ENCODE measurements at places on chromosomes 5 and 9. TPM values are rescaled to one million over a fixed set of nuclear protein-coding genes. Genes with fewer than 3 reads are reported as not detected.

The PTGR1 gene
- 66.2 TPM for total RNA-seq

DNA sequence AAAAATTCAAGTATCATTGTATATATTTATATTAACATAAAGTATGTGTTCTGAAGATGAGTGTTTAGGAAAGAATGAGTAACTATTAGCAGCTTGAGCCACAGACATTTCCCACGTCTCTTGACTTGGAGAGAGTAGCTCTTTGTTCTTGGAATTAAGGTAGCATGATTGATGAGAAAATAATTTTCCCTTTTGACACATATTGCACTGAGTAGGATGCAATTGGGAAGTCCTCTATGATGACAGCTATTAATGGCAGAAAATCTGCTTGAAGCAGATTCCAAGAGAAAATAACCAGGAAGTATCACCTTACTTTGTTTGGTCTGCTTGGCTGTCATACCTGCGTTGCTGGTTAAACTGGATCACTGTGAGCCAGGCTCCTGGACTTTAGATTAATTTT, 204.8 kb downstream of the TLE4 start:
- DNase-seq: no peak

- DNase-seq: no peak
These were observed 652.9 kb downstream of the SEMA5A start for GRCh38 chr5:8892926-8893325.

DNA sequence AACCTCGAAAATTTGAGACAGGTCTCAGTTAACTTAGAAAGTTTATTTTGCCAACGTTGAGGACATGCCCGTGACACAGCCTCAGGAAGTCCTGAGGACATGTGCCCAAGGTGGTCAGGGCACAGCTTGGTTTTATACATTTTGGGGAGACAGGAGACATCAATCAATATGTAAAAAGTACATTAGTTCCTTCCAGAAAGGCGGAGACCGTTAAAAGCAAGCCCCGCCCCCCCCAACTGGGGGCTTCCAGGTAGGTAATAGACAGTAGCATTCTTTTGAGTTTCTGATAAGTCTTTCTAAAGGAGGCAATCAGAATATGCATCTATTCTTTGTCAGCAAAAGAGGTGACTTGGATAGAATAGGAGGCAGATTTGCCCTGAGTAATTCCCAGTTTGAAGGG, 599 bp upstream of the MOCS2 start:
- DNase-seq: no peak

GRCh38 chr9:112159781-112160180, 15.3 kb downstream of the SUSD1 start:
- DNase-seq: no peak

The UNC5A gene
- not detected for total RNA-seq

The SLIT3 gene
- total RNA-seq: 6.3 TPM

- DNase-seq: no peak
These were observed 98.4 kb downstream of the COX7C start for GRCh38 chr5:86716121-86716520.

GRCh38 chr9:126317513-126317912, 9.1 kb upstream of the MVB12B start:
- DNase-seq: peak; percentile 13

DNA sequence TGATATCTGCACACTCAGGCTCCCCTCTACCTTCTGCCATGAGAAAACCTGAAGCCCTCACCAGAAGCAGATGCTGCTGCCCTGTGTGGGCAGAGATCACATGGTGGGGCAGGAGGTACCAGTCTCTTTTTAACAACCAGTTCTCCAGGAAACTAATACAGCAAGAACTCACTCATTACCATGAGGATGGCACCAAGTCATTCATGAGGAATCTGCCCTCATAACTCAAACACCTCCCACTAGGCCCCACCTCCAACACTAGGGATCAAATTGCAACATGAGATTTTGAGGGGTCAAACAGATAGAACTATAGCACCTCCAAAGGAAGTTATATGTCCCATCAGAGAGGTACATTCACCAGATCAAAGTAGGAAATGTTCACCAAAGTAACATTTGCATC, 136.3 kb upstream of the SHB start:
- DNase-seq: no peak

DNA sequence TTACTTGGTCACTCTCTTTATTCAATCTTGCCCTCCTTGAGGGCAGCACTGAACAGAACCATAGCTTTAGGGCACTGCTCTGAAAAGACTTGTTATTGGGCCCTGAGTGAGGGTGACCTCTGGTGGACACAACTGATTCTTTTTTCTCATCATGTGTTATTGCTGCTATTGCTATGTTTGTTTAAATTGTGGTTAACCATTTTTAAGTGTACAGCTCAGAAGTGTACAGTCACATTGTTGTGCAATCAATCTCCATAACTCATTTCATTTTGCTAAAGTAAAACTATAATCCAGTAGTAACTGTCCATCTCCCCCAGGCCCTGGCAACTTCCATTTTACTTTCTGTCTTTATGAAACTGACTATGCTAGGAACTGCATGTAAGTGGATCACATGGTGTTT, 351.1 kb upstream of the RIOK2 start:
- DNase-seq: peak; percentile 38

GRCh38 chr5:23234197-23234596, 273.2 kb upstream of the PRDM9 start:
- DNase-seq: no peak

DNA sequence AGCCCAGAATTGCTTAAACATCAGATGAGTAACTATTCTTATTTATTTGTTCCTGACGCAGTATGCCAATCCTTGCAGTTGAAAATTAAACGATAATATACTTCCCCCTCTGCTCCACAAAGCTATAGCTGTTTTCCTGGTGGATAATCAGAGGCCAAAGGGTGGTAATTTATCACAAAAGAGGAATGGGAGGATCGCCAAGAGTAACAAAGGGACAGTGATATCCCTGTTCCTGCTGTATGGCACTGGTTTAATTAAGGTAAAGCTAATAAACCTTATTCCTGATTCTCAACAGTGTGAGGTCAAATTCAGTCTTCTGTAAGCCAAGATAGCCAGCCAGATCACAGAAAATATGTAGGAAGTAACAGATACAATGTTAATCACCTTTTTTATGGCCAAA, 33.4 kb upstream of the PTGER4 start:
- DNase-seq: no peak

DNA sequence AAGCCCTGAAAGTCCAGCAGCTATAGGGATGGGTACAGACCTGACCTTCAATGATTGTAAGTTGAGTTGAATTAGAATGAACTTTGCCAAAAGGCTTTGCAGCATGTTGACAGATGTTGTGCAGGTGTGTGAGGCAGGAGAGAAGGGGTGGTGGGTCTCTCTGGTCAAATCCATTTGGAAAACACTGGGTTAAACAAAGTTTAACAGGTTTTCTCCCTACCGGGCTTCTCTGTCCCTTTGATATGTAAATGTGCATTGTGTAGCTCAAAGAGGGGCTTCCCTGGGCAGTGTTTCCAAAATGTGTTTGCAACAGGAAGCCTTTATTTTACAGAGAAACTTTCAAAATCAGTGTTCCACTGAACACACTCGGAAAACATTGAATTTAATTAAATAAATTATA, 72.1 kb upstream of the BRINP1 start:
- DNase-seq: no peak

DNA sequence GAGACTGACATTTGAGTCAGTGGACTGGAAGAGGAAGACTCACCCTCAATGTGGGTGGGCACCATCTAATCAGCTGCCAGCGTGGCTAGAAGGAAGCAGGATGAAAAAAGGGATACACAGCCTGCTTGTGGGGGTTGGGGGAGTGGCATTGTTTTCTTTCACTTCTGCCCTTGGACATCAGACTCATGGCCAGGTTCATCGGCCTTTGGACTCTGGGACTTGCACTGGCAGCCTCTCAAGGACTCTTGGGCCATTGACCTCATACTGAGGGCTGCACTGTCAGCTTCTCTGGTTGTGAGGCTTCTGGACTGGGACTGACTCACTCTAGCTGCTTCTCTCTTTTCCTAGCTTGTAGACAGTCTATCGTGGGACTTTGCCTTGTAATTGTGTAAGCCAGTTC, 374.9 kb downstream of the TLE1 start:
- no peak for DNase-seq

The CA9 gene
- total RNA-seq: 0.40 TPM

The NCS1 gene
- total RNA-seq: 16.6 TPM

The TTC1 gene
- total RNA-seq: 59.6 TPM
